NCI-H1436 treated with DMSO at 0.1 percent for 48 hours (cell line): ENCODE measurements at places on chromosomes 6 and 20.
A peak's percentile ranks its signal among the peaks of the same experiment; 100 is the strongest.

DNA sequence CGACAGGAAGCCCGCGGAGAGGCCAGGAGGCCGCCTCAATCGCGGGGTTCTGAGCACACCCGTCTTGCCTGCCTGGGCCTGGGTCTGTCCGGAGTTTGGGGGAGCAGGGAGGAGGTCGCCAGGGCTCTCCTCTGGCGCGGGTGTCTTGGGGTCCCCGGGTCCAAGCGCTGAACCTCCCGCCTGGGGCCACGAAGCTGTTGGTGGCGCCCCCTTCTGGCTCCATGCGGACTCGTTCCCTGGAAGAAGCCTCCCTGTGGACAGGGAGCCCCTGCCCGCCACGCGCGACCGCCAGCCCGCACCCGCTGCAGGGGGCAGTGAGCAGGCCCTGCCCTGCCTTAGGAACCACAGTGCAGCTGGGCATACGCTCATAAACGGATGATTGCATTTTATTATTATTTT, 44.7 kb downstream of the MCUR1 start:
- DNase-seq: no peak

DNA sequence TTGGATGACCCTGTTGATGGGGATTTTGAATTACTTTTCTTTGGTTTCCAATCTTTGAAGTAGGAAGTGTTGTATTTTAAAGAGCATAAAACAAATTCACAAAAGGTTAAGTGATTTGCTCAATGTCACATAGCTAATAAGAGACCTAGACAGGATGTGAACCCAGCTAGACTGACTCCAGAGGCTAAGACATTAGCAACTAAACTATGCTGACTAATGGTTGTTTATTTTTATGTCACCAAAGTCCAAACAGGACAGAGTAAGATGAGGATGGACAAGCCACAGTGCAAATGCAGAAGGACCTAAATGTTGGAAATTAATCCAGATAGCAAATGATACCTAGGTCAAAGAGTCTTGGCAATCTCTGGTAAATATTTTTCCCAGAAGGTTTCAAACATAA, 38.0 kb downstream of the OGFRL1 start:
- no peak for DNase-seq

- no peak for DNase-seq
Measured at GRCh38 chr6:52518279-52518945, 58.4 kb downstream of the TRAM2 start.

- DNase-seq: no peak
Measured at GRCh38 chr6:136236466-136237293, 13.4 kb downstream of the MTFR2 start.

- DNase-seq: no peak
Measured at GRCh38 chr6:159980474-159980873, 11.6 kb downstream of the IGF2R start.

- DNase-seq: no peak
Measured at GRCh38 chr20:60411813-60412212, 453.6 kb downstream of the CDH26 start.

DNA sequence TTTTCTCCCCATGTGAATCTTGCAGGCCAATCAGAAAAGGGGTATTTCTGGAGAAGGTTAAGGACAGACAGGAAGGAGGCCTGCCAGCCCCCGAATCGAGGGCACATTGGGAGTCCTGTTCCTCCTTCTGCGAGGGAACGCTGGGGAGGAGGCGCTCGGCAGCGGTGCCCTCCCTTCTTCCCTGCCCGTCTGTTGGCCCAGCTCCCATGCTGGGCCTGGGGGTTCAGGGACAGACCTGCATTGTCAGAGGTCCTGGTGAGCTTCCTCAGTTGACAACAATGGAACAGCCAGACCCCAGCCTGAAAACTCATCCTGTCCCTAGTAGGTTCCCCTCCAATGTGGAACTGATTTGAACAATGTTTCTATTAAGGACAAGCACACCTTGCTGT, 15.1 kb upstream of the SYNJ2 start:
- no peak for DNase-seq

GRCh38 chr6:42334870-42335269, 116.9 kb downstream of the TRERF1 start:
- no peak for DNase-seq

DNA sequence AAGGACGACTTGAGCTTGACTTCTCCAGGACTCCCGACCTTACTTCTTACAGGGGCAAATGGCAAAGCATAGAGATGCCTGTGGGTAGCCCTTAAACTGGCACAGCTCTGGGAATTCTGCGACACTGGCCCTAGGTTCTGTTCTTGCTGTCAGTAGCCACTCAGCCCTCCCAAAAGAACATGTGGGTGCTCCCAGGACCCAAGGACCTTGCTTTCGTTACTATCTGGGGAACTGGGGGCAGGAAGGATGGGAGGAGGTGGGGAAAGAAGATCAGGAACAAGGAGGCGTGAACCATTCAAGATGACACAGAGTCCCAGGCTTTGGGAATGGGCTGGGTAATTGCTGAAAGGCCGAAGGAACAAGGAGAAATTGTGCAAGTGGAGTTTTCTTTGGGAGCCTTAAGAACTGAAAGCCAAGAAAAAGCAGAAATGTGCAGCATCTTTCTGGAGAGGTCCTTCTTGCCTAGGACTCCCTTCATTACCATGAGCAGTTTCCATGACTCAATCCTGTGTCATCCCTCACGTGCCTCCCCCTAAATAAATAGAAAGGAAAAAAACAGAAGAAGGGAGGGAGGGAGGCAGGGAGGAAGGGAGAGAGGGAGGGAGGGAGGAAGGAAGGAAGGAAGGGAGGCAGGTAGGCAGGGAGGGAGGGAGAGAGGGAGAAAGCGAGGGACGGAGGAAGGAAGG, 284.6 kb upstream of the FOXQ1 start:
- no peak for DNase-seq

- no peak for DNase-seq
Measured at GRCh38 chr6:22366214-22366613, 69.4 kb upstream of the PRL start.

- DNase-seq: no peak
Measured at GRCh38 chr20:40683894-40684268, 5.2 kb downstream of the MAFB start.

DNA sequence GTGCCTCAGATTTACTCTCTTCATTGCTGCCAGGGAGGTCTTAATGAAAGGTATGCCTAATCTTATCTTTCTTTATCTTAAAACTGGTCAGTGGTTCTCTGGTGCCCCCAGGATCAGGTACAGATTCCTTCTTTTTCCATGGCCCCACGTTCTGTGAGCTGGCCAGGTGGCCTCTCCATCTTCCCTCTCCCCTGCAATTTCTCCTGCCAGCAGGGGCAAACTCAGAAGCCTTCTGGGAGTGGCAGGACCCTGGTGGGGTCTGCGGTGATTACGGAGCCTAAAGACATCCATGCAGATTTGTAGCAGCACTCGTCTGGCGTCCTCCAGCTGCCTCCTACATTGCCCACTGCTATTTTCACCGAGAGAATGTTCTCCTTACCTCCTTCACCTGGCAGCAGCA, 95.8 kb downstream of the CCDC170 start:
- DNase-seq: no peak

GRCh38 chr20:46914789-46915379, 20.2 kb downstream of the EYA2 start:
- DNase-seq: no peak

DNA sequence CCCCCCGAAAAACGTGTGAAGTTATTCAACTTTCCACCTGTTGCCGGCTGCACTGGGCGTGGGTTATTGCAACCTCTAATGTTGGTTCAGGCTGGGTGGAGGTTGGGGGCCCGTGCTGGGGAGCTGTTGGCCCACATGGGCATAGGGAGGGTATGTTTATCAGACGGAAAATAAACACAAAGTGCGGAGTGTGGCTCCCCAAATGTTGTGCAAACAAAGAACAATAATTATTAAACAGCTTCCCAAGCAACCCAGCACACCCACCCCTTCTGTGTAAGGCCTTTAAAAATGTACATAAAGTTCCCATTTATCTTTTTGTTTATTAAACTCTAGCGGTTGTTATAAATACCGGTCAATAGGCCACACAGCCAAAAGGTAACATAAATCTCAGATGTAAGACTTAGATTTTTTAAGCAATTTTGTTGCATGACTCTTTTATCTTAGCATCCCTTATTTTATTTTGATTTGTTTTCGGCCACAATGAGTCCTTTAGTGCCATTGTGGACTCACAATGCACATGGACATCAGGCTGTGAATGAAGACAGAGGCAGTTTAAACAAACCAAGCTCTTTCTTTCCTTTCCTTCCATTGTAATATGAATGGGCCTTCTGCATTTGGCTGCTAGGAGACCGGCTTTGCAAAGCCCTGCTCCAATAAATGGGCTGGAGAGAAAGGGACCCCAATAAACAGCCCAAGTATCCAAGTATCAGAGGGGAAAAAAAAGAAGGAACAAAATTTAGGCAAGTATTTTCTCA, 6.9 kb upstream of the DLL1 start:
- no peak for DNase-seq

GRCh38 chr6:152135755-152136448, 328.4 kb downstream of the ESR1 start:
- no peak for DNase-seq

DNA sequence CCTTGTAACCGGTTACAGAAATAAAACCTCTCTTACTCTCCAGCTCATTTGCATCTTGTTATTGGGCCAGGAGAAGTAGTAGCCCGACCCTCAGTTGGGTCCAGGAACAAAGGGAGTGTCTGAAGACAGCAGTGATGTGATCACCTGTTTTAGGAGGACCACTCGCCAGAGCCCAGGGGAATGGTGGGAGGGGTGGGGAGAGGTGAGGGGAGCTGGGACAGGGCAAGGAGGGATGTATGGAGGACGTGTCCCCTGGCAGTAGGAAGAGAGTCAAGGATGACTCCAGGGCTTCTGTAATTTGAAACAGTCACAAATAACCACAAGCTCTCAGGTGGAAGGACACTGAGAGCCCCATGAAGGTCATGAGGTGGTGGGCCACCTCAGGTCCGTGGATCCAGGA, 1.4 kb upstream of the PCMTD2 start:
- DNase-seq: no peak

DNA sequence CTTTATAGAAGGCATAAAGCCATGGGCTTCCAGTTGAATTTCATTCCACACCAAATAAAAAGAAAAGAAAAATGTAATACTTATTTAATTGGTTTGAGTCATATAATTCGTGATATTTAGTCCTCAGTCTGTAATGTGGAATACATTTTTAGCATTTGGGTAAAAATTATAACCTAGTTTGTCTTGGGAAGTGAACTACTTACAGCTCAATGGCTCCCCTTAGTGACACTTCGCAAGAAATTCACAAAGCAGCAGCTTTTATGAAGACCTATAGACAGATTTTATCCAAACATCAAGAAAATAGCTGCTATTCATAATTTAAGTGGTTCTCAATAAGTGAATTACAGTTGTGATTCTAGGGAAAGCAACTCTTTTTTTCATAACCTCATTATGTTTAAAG, 72.1 kb downstream of the RSPO3 start:
- no peak for DNase-seq

DNA sequence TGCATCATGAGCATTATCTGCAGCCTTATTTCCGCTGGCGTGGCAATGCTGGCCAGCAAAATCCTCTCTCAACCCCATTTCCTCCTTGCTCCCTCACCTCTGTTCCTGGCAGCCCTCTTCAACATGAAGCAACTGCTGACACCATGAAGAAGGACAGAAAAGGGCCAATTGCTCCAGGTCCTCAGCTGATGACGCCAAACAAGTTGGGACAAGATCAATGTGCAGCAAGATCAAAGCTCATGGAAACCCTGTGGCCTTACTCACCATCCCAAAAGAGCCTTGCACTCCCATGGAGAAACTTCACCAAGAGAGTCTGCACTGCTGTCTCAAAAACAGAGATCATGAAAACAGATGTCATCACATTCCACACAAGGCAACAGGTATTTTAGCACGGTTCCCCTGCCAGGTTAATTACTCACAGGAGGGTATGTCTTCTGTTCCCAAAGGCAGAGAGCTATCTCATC, 7.4 kb downstream of the GFOD1 start:
- DNase-seq: no peak

DNA sequence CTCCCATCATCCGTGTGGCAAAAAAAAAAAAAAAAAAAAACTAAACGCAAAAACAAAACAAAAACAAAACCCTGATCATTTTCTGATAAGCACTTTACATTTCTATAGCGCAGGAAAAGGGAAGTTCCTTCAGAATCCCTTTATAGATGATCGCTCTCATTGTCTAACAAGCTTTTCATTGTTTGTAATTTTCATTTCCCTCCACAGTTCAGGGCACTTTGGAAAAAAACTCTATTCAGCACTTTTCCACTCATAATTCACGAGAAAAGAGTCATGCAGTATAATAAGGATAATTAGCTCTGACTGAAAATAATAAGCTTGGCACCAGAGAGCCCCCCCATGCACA, 89.4 kb upstream of the ATXN1 start:
- peak; percentile 81 for DNase-seq

DNA sequence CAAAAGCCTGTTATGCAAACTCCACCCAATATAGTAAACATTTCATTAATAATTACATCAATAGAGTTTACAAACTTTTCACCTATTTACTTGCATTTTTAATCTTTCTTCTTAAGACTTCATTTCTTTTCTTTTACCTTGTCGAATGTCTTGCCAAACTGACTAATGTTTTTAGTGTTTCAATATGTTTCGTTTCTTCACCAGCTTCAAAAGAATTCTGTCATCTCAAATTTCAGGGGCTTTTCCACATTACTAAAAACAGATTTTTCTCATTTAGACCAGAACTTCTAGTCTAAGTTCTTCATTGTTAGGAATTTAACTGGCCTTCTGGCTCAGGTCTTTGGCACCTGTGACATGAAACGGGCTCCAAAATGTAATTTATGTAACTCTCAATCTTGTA, 196.5 kb downstream of the ARHGAP18 start:
- DNase-seq: no peak

DNA sequence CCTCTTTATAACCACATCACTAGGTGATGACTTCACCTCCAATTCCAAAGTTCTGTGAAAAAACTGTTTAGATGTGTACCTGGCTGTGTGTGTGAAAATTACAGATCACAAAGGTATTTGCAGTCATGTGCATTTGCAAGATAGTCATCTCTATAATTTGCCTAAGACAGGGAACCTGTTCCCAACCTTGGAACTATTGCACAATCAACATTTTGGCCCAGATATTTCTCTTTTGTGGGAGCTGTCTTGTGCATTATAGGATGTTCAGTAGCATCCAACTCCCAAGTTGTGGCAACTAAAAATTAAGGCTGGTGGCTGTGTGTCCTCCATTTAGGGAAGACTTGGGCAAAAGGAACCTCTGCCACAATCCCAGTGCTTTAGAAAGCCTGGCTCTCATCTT, 34.0 kb upstream of the FAM210B start:
- no peak for DNase-seq

DNA sequence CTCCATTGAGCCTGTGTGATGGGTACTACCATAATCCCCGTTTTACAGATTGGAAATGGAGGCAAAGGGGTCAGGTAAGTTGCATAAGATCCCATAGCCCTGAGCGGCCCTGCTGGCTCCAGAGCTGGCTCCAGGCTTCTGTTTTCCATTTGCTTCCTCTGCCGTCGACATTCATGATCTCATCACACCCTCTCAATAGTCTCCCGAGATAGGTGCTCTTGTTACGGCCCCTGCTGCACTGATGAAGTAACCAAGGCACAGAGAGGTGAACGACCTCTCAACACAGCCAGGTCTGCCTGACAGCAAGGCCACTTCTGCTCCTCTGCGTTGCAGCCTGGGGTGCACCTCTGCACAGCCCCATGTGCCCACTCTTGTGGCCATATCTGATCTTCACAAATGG, 16.9 kb downstream of the CDH22 start:
- DNase-seq: no peak
